ENCODE measurements at places on chromosomes 12 and 14. TPM values are rescaled to one million over a fixed set of nuclear protein-coding genes. Genes with fewer than 3 reads are reported as not detected.

DNA sequence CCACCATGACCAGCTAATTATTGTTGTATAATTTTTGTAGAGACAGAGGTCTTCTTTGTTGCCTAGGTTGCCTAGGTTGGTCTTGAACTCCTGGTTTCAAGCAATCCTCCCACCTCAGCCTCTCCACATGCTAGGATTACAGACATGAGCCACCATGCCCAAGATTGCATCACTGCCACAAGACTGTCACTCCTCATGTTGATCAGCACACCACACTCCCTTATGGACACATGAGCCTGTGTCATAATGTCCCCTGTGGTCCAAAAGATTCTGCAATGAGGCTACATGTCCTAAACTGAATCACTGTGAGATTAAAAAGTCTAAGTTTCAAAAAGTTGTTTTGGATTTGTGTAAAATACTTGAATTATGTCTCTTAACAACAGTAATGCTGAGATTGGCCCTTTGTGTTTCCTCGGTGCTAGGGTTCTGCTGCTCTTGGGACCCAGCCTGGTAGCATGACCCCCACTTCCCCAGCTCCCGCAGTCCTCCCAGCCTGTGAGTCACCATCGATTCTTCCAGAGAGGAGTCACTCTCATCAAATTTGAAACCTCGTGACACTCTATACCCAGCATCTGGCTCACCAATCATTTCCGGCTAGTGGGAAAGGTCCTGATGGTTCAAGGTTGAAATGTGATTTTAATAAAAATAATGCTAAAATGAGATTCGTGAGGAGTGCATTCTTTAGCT, 890.9 kb downstream of the VRK1 start:
- no peak overlapping the region for H3K4me3 ChIP-seq
- H3K27me3 ChIP-seq: no peaks in the 10 kb centered on the region
- H3K36me3 ChIP-seq: no peaks in the 10 kb centered on the region
- no peak overlapping the region for H3K27ac ChIP-seq
- no peak for DNase-seq

Gene KIF5A
- total RNA-seq: not detected

DNA sequence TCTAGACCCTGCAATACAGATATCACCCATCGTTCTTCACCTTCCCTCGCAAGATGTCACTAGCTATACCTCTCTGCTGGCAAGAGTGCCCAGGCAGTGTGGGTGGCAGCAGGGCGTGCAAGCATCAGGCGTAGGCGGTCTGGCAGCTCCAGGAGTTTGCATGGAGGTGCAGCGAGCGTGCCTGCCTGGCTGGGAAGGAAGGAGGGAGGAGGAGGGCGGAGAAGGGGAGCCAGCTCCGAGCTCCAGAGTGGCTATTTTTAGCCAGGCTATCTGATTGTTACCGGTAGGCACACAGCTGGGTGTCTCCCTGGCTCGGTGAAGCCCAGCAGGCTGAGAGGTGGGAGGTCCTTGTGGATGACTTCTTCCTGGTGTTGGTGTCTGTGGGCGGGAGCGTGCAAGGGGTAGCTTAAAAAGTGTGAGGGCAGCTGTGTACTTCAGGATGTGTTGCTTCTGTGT, 6.2 kb downstream of the FOXJ2 start:
- DNase-seq: peak; percentile 76
- peak overlapping the region; percentile 21 for H3K4me3 ChIP-seq
- H3K4me1 ChIP-seq: peaks cover 14% of the 10 kb centered on the region
- no peaks in the 10 kb centered on the region for H3K27me3 ChIP-seq
- H3K36me3 ChIP-seq: peaks cover 37% of the 10 kb centered on the region
- peak overlapping the region; percentile 99 for H3K27ac ChIP-seq

DNA sequence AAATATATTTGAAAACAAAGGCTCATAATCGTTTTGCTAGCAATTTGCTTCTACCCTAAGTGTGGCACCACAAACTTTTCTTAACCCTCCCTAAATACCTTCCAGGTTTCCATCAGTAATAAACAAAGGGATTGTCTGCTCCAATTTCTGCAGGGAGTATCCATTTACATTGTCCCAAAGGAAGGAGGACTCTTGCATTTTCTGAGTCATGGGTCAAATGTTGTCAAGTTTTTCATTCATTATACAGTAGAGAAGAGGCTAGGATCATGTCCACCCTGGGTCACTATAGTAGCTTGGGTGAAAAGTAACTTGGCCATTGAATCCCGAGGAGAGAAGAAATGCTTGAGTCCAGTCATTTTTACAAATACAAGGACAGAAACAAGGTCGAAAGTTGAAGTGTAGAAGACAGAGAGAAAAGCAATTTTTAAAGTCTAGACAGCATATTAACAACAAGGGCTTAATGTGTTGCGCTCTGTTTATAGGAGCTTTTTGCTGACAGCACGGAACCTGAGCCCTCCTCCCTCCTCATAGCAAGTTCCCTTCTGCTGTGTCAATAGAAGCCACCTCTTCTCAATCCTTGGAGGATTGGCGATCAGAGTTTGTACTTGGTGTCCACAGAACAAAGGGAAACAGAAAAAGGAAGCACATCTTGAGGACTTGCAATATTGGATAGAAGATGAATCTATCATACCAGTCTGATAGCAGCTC, 53.1 kb downstream of the TMEM30B start:
- H3K4me1 ChIP-seq: no peaks in the 10 kb centered on the region
- no peaks in the 10 kb centered on the region for H3K36me3 ChIP-seq
- no peak overlapping the region for H3K4me3 ChIP-seq
- DNase-seq: no peak

GRCh38 chr14:25557466-25557865, 507.5 kb upstream of the STXBP6 start:
- no peaks in the 10 kb centered on the region for H3K4me1 ChIP-seq
- DNase-seq: no peak
- no peaks in the 10 kb centered on the region for H3K36me3 ChIP-seq
- no peak overlapping the region for H3K4me3 ChIP-seq
- no peaks in the 10 kb centered on the region for H3K27me3 ChIP-seq

- no peaks in the 10 kb centered on the region for H3K36me3 ChIP-seq
- no peak for DNase-seq
- no peaks in the 10 kb centered on the region for H3K27me3 ChIP-seq
- no peak overlapping the region for H3K4me3 ChIP-seq
- H3K4me1 ChIP-seq: no peaks in the 10 kb centered on the region
- no peak overlapping the region for H3K27ac ChIP-seq
These were observed 449.4 kb upstream of the OR4E1 start for GRCh38 chr14:22122829-22123560.

Gene TOMM20L
- not detected for total RNA-seq

DNA sequence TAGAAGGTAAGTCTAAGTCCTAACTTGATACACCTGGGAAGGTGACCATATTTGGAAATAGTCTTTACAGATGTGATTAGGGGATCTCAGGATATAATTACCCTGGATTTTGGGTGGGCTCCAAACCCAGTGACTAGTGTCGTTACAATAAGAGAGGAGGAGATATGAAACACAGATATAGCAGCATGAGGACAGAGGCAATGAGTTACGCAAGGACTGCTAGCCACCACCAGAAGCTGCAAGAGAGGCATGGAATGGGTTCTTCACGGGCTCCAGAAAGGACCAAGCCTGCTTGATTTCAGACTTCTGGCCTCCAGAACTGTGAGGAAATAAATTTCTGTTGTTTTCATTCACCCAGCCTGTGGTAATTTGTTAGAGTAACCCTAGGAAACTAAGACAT, 28.6 kb downstream of the FGFR1OP2 start:
- H3K36me3 ChIP-seq: peaks cover 21% of the 10 kb centered on the region
- H3K27me3 ChIP-seq: no peaks in the 10 kb centered on the region
- H3K4me1 ChIP-seq: no peaks in the 10 kb centered on the region
- H3K27ac ChIP-seq: no peak overlapping the region

DNA sequence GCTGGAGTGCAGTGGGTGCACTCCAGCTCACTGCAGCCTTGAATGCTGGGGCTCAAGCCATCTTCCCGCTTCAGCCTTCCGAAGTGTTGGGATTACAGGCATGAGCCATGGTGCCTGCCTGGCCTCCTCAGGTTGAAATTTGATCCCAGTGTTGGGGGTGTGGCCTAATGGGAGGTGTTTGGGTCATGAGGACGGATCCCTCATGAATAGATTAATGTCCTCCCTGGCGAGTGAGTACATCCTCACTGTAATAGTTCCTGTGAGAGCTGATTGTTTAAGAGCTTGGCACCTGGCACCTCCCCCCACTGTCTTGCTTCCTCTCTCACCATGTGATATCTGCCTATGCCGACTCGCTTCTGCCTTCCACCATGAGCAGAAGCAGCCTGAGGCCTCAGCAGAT, 84.7 kb downstream of the TSPAN9 start:
- no peak for DNase-seq
- no peaks in the 10 kb centered on the region for H3K27me3 ChIP-seq
- H3K4me1 ChIP-seq: peaks cover 12% of the 10 kb centered on the region
- no peak overlapping the region for H3K4me3 ChIP-seq
- no peak overlapping the region for H3K27ac ChIP-seq

DNA sequence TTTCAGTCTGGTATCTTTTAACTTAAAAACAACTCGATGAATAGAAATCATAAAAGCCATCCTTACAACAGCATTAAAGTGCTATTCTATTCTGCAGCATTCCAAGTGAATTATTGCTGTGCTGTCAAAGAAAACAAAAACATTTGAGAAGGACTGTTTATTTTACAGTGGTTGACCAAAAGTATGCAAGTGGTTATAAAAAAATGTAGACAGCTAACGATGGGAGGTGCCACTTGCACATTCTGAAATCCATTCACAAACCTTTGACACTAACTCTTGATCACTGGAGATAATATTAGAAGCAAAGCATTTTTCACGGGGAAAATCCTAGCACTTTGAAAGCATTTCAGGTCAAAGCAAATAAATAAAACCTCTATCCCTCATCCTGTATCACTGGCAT, 55.6 kb downstream of the HMGA2 start:
- H3K4me1 ChIP-seq: peaks cover 5% of the 10 kb centered on the region
- H3K36me3 ChIP-seq: no peaks in the 10 kb centered on the region
- H3K4me3 ChIP-seq: no peak overlapping the region
- no peak overlapping the region for H3K27ac ChIP-seq
- H3K27me3 ChIP-seq: no peaks in the 10 kb centered on the region

Gene KRT72
- total RNA-seq: not detected

DNA sequence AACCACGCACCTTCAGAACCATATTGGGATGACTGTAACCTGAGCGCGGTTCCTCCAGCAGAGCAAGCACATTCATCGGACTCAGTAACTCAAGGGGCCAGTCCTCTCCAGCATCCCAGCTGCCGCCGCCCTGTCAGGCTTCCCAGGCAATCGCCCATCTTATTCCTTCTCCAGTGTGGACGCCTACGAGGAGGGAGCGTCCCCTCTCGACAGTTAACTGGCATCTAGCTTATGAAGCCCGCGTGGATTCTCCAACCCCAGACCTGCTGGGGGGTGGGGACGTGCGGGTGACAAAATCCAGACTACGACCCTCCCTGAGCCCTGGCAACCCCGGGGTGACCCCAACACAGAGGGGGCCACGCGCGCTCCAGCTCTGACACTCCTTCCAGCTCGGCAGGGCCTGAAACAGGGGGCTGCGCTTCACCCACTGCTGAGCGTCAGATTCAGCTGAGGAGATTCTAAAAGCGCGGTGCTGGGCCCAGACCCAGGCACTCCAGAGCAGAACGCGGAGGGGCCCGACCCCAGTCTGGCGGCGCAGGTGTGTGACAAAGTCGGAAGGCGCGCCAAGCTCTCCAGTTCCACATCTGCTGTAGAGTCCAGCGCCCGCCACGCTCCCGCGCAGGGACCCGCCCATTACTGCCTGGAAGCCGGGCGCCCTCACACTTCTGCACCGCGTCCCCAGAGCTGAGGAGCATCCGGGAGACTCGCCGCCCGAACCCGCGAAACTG, 43.9 kb upstream of the ESR2 start:
- peak overlapping the region; percentile 69 for H3K4me3 ChIP-seq
- no peaks in the 10 kb centered on the region for H3K36me3 ChIP-seq
- no peak for DNase-seq
- H3K27me3 ChIP-seq: no peaks in the 10 kb centered on the region
- peak overlapping the region; percentile 73 for H3K27ac ChIP-seq

DNA sequence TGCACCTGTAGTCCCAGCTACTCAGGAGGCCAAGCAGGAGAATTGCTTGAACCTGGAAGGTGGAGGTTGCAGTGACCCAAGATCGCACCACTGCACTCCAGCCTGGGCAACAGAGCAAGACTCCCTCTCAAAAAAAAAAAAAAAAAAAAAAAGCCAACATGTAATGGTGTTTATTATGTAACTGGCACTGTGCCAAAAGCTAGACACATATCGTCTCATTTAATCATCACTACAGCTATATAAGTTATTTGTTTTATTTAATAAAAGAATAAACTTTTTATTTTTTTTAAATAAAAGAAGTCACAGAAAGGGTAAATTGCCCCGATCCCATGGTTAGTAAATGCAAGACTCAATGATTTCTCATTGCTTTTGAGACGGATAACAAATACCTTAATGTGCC, 76.9 kb downstream of the PTCSC3 start:
- no peak overlapping the region for H3K27ac ChIP-seq
- H3K36me3 ChIP-seq: no peaks in the 10 kb centered on the region
- no peaks in the 10 kb centered on the region for H3K4me1 ChIP-seq
- no peak overlapping the region for H3K4me3 ChIP-seq

Gene CD163L1
- total RNA-seq: not detected

Gene PIWIL1
- total RNA-seq: not detected

DNA sequence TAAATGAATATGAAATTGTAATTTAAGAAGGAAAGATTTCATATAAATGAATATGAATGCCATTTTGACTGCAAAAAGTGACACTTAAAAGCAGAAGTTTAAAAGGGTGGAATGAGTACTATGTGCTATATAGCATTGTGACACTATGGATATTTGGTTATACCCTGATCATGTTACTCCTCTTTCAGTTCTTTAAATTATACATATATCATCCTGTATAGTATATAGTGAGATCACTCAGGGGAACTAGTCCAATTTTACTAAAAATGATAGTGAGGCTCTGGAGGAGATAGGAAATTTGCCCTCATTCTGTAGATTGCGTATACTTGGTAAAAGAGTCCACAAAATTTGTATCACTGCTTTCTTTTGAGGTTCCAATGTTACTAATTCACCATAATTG, 155.7 kb upstream of the BTG1 start:
- no peak for DNase-seq
- no peak overlapping the region for H3K4me3 ChIP-seq
- no peak overlapping the region for H3K27ac ChIP-seq
- no peaks in the 10 kb centered on the region for H3K36me3 ChIP-seq
- no peaks in the 10 kb centered on the region for H3K4me1 ChIP-seq

GRCh38 chr14:104870368-104871144, 5.5 kb downstream of the CEP170B start:
- peaks cover 2% of the 10 kb centered on the region for H3K36me3 ChIP-seq
- no peak overlapping the region for H3K27ac ChIP-seq
- H3K4me1 ChIP-seq: peaks cover 12% of the 10 kb centered on the region
- no peak overlapping the region for H3K4me3 ChIP-seq
- no peaks in the 10 kb centered on the region for H3K27me3 ChIP-seq

Gene TMCC3
- 11.0 TPM for total RNA-seq

DNA sequence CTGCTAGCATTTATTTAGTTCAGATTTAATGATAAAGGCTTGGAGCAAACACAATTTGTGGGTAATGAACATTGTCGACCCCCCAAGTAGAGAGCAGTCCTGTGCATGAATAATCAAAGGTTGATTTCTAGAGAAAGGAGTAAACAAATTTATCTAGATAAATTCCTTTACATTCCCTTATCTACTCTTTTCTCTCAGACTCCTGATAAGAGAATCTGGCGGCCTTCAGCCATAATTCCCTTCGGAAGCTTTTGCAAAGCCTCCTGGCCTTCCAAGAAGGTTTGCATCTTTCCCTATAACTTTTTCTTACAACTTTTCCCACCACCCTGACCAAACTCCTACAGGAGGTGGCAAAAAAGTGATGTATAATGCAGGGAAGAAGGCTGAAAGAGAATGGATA, 42.1 kb downstream of the TMTC3 start:
- no peaks in the 10 kb centered on the region for H3K4me1 ChIP-seq
- peaks cover 41% of the 10 kb centered on the region for H3K36me3 ChIP-seq
- no peak overlapping the region for H3K4me3 ChIP-seq
- H3K27me3 ChIP-seq: no peaks in the 10 kb centered on the region
- no peak for DNase-seq
